ENCODE measurements at places on chromosomes 11 and 22. TPM values are rescaled to one million over a fixed set of nuclear protein-coding genes. Genes with fewer than 3 reads are reported as not detected.

DNA sequence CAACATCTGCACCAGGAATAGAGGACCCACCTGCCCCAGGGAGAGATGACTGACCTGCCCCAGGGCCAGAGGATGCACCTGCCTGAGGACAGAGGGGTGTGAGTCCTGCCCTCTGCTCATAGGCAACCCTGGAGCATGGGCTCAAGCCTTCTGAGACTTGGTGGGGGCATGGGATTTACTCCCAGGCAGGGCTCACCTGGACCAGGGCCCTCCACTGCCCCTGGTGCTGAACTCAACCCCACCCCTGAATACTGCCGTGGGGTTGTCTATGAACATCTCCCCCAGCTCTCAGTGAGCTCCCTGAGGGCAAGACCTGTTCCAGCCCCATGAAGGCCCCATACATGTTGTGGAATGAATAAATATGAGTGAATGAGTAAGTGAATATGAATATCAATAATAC, 33.8 kb upstream of the MUC5AC start:
- DNase-seq = no peak

AGBL2 gene
- 0.88 TPM for polyA plus RNA-seq

DNA sequence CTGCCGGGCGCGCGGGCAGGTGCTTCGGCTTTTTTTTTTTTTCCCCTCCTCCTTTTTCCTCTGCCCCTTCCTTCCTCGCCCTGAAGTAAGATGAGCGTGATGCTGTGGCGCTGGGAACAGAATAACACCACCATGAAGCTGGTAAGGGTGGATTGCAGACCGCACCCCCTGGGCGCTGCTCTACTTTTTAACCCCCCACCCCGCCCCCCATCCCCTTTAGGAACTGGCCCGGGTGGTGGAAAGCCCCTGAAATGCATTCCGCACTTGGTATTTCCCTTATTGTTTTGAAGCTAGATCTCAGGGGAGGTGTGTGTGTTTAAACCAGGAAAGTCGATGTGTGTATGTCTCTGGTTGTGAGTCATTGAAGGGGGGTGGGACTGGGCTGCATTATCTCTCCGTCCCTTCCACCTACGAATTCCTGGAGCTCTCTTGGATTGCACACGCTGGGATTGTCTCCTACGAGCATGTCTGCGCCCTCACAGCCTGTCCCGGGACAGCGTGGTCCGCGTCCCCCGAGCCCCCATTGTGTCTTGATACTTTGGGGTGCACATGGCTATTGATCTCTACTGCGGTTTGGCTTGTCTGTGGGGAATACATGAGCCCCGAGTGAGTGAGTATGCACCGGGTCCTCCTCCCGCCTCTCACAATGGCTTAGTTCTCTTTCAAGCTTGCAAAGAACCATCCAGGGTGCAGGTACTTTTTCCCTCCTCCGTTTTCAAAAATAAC, 64.9 kb downstream of the NAV2 start:
- no peak for DNase-seq

GRCh38 chr22:40631925-40632324, 4.6 kb downstream of the MRTFA start:
- no peak for DNase-seq

DNA sequence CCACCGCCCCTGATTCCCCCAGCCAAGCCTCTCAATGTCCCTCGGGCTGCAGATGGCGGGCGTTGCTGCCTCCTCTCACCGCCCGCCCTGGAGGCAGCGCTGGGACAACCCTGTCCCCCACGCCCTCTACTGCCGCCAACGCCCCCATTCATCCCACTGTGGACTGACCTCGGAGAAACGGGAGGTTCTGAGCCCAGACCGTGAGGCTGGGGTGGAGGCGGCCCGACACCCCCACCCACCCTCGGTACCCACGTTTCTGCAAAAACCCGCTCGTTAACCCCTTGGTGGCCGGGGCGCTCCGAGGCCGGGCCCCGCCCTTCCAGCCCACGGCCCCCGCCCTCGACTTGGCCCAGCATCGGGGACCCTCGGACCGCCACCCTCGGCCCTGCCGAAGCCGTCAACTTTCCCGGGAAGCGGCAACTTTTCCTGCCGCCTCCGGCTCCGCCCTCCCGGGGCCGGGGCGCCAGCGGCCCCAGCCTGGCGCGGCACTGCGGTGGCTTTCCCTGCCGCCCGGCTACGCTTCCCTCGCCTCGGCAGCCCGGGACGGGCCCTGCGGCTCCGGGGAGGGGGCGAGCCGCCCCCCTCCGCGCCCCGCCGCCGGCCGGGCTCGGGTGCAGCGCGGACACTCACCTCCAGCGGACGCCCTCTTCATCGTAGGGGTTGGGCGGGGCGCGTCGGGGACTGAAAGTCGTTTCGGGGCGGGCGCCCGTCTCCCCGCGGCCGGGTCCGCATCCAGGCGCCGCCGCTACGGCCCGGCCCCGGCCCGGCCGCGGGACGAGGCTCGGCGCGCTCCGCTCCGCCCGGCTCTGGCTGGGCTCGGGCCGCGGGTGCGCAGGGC, 458 bp downstream of the RTN4R start:
- no peak for DNase-seq

- DNase-seq = no peak
Observed at GRCh38 chr22:35346596-35347220, 34.2 kb upstream of the HMOX1 start.

DNA sequence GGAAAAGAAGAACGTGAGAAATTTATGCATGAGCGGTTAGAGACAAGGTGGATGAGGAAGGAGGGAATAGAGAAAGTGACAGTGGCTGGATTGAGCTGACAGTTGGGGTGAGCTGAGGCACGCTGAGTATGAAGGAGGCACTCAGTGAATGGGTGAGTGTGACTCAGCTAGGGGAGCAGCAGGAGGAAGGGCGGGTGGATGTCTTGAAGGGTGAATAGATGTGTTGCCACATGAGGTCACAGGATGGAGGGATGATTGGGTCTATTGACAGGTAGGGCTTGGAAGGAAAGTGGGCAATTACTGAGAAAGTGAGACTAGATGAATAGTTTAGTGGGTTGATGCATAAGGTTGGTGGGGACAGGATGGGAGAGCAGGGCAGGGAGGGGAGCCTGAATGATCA, 8.0 kb downstream of the IFITM10 start:
- DNase-seq = no peak

MYO7A gene
- polyA plus RNA-seq = 5.0 TPM

- DNase-seq = no peak
Observed at GRCh38 chr11:119634301-119634700, 94.7 kb downstream of the NECTIN1 start.

DNA sequence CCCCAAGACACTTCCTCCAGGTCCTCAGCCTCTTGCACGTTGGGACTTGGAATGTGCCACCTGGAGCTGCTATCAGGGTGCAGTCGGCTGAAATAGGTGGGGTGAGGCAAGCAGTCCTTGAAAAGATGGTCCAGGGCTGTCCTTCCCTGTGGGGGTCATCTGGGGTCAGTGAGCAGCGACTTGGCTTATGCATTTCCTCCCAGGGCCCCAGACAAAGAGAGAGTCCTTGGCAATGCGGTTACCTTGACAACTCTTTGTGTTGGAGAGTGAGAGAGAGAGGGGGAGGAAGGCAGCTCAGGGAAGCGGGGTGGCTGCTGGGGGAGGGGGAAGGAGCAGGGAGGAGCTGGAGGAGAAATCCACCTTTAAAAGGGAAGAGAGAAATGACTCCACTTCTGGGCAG, 93.8 kb downstream of the MIAT start:
- DNase-seq = no peak

SNX32 gene
- polyA plus RNA-seq = 0.58 TPM

DNA sequence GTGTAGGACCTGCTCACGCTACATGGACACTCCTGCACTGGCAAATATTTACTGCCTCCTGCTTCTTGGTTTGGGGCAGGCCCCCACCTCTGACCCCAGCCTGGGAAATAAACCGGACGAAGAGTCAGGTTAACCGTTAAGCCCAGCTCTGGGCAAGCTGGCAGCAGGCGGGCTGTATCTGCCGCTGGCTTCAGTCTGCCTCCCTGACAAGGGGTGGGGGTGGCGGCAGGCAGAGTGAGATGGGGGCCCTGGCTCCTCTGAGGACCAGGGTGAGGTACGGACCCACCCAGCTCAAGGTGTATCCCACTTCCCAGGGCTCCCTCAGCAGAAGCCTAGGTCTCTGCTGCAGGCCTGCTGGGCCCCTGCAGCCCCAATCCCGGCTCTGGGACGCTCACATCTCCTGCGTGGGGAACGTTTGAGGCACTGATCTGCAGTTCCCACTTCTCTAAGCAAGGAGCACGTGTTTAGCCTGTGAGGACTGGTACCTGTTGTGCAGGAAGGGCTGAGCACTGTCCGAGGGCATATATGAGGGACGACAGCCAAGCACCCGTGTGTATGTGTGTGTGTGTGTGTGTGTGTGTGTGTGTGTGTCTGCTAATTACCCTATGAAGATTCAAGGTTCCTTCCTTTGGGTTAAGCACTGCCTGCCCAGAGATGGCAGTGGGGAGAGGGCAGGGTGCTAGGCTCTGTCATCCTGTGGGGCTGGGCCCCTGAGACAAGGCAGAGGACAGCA, 1.1 kb upstream of the LRRC75B start:
- no peak for DNase-seq

CRYBB3 gene
- polyA plus RNA-seq = 0.37 TPM

GRCh38 chr11:2811206-2812091, 74.1 kb downstream of the CDKN1C start:
- DNase-seq = no peak

GRCh38 chr22:27630754-27631153, 170.8 kb downstream of the MN1 start:
- no peak for DNase-seq

USP2 gene
- polyA plus RNA-seq = 42.0 TPM

GRCh38 chr11:123351375-123351774, 78.7 kb upstream of the GRAMD1B start:
- peak; percentile 40 for DNase-seq

BATF2 gene
- polyA plus RNA-seq = 2.1 TPM

DNA sequence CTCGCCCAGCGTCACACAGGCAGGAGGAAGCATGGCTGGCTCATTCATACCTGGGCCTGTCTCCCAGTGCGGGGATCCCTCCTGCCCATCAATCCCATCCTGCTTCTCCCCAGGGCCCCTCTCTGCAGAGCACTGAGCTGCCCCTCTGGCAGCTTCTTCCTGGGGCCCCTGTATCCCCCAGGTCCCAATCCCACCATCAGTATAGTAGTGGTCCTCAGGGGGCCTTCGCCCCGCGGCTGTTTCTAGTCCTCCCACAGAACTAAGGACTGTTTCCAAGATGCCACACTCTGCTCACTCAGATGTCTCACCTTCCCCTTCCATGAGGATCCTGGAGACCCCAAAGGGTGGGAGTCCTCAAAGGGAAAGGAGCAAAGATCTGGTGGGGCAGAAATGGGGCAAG, 97.6 kb downstream of the PDE2A start:
- no peak for DNase-seq

SLC25A45 gene
- polyA plus RNA-seq = 10.7 TPM

KDM4D gene
- 0.57 TPM for polyA plus RNA-seq

DNA sequence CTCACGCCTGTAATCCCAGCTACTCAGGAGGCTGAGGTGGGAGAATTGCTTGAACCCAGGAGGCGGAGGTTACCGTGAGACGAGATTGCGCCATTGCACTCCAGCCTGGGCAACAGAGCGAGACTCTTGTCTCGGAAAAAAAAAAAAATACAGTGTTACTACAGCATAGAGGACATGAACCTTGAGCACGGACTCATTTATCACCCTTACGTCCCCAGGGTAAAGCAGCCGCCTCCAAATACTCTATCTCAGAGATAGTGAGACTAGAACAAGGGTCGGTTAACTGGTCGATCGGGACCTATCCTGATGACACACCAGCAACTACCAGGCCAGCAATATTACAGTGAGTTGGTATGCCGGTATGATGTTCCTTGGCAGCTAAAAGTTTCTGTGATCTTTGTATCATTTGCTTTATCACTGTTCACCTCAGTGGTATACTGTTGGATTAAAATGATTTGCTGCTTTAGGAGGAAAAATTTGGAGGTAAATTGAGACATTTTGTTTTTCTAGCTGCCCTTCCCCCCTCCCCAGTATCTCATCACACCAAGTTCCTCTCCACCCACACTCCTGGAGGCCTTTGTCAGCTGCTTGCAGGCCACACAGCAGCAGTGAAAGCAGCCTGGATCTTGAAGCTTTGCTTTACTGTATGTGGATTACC, 7.0 kb upstream of the SIDT2 start:
- no peak for DNase-seq

GRCh38 chr11:113113801-113114704, 152.8 kb downstream of the NCAM1 start:
- DNase-seq = peak; percentile 43

- no peak for DNase-seq
Observed at GRCh38 chr11:114942207-114942606, 263.9 kb downstream of the NXPE2 start.

DNA sequence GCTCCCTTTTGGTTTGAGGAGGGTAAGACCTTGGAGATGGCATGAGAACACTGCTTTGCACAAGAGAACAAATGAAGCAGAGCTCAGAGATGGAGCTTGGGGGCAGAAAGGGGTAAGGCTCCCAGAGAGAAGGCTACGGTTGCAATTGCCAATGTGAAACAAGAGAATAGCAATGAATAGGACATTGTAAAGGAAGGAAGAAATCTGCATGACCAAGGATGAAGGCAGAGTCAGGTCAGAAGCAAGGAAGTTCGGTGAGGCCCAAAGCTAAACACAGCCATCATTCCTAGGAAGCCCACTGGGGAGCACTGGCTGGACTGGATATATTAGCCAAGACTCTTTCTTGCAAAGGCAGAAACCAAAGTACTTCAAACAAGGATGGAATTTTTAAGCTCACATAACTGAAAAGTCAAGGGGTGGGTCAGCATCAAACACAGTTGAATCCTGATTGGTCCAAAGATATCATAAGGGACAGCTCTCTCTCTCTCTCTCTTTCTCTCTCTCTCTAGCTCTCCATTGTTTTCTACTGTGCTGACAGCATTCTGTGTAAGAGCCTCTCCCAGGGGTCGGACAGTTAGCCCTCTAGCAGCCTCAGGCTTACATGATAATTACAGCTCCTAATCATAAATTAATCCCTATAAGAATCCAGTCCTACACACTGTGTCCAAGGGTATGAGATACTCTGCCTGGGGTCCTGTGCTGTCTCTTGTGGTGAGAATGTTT, 484.3 kb downstream of the SOX6 start:
- DNase-seq = no peak

DNA sequence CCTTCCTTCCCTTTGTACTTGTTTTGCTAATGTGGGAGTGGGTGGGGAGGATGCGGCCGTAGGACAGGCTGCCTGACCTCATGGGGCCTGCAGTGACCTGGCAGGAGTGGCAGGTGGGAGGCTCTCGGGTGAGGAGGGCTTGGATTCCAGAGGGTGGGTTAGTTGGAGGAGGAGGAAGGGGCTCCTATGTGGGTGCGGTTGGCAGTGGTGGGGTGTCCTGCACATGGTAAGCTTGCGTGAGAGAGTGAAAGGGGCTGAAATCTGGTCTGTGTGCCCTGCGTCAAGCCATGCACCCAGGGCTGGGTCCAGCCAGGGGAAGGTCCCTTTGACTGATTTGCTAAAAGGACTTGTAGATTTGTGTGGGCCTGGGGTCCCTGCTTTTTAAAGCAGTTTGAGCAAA, 90.7 kb upstream of the OR4B1 start:
- DNase-seq = no peak

GLYATL1 gene
- not detected for polyA plus RNA-seq

Data from heart right ventricle (tissue), 16 donors.